ENCODE measurements at places on chromosomes 6 and 20.
A peak's percentile ranks its signal among the peaks of the same experiment; 100 is the strongest.

- DNase-seq = peak; percentile 76
These were observed 22.8 kb upstream of the TAF4 start for GRCh38 chr20:62088258-62089127.

DNA sequence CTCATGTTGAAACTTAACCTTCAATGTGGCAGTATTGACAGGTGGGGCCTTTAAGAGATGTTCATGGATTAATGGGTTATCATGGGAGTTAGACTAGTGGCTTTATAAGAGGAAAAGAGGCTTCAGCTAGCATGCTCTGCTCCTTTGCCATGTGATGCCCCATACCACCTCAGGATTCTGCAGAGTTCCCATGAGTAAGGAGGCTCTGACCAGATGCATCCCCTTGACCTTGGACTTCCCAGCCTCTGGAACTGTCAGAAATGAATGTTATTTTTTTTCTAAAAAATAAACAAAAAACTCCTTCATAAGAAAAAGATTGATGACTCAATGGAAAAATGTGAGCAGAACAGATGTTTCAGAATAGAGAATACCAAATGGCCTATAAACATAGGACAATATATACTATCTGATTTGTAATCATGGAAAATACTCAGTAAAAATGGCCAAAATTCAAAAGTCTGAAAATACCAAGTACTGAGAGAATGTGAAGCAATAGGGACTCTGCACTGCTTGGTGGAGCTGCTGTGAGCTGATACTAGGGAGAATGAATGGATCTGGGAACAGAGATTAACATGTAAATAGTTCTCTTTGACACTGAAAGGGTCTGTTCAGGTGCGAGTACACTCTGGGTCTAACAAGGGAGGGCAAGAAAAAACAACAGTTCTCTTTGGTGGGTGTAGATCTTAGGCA is 7.4 kb upstream of the TRIM39 start:
- no peak for DNase-seq

DNA sequence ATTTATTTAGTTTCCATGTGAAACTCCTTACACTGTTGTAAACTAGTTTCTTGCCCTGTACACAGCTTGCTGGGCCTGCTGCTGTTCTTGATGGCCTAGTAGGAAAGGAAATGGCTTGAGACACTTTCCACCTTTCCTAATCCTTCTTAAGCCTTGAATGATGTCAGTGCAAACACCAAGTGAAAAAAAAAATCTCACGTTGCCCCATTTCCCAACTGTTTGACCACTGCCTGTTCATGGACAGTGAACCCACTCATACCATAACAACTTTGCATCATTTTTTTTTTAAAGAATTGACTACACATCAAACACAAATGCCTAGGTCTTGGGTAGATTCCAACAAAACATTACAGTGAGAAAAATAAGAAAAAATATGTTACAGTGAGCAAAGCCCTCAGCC is 653.6 kb upstream of the FLRT3 start:
- DNase-seq = no peak

- no peak for DNase-seq
These were observed 13.0 kb upstream of the NRM start for GRCh38 chr6:30703821-30704220.

DNA sequence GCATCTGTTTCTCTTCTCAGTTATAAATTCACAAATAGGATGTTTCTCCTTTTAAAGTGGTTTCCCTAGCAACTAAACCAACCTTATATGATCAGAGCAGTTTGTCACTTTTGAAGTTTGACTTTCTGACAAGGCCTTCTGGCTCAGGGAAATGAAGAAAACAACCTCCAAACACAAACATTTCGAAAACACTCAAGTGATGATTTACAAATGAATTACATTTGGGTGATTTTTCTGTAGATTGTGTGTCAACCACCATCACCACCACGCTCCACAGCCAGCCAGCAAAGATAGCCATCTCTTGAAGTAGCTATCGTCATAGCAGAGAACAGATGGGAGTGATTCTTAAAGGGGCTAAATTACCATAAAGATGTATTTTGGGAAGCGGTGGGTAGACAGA is 16.5 kb upstream of the MLIP start:
- DNase-seq = no peak

DNA sequence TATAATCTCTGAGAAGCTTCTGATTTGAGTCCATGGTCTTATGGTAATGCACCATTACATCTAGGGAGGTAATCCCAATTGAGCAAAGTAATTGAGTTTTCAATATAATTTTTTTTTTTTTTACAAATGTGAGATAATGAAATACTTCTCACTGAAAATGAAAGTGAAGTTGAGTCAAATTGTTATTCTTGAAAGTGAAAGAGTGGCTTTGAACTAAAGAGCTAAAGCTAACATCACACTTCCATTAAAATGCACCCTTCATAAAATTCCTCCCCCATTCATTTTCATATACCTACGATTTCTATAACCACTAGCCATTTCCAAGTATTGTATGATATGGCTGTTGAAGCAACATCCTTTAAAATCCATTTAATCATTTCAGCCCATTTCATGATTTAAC is 149.1 kb upstream of the IMPG1 start:
- DNase-seq = no peak

GRCh38 chr6:108677894-108678293 is 117.2 kb downstream of the FOXO3 start:
- DNase-seq = no peak

DNA sequence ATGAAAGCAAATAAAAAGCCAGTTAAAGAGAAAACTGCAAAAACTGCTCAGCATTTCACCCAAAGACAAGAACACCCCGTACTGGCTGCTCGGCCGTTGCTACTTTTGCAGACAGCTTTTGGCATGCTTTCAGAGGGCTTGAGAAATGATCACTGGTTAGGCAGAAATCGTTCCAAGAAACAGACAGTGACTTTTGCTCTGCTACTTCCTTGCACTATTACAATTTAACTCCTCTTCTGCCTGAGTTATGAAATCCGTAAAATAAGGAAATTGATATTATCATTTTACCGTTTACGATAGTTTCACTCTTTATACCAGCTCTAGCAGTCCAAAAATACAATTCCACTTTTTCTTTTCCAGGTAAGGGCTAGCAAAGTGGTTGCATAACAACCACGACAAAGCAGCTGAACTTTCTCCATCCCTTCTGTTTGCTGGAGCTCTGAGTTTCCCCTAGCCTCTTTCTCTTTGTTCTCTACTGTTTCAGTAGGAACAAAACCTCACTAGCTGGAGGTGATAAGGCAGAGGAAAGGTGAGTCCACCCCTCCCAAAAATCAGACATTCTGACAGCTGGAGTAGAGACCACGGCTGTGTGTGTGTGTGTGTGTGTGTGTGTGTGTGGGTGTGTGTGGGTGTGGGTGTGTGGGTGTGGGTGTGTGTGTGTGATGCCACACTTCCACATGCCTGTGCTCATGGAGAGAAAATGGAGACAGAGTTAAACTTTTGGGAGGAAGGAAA is 191.8 kb upstream of the RREB1 start:
- DNase-seq = no peak

GRCh38 chr20:34415079-34415478 is 52.0 kb downstream of the ITCH start:
- no peak for DNase-seq

GRCh38 chr20:62646851-62647520 is 4.7 kb downstream of the SLCO4A1 start:
- no peak for DNase-seq

GRCh38 chr6:133806382-133807140 is 82.4 kb upstream of the TCF21 start:
- DNase-seq = peak; percentile 5

DNA sequence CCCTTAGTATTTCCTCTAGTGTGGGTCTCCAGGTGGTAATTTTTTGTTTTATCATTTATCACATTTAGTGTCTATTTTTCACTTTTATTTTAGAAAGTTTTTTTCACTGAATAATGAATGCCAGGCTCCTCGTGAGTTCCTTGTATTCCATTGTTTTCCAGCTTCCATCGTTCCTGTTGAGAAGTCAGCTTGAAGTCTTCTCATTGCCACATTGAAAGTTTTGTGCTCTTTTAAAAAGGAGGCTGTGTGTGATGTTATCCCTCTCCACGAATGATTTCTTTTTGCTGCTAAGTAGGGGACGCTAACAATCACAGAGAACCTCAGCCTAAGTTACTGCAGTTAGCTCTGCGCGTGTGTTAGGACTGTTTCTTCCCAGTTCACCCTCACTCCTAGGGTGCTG is 194.5 kb downstream of the TAF4 start:
- DNase-seq = no peak

DNA sequence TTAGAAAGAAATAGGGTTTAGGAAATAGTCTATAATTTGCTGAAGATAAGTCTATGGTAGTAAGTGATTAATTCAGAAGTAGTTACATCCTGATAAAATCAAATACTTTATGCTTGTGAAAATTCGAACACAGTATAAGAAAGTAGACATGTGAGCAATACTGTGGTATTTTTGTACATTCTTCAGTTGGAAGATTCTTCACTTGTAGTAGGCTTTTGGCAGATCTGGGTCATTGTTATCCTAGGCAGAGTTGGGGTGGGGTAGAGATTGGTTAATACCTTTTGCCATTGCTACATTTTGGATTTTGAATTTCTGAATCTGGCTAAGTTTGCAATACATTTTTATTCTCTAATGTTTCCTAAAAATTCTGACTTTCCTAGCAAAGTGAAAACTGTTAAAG is 197.5 kb downstream of the BCKDHB start:
- no peak for DNase-seq

GRCh38 chr6:75308250-75308988 is 23.8 kb upstream of the TMEM30A start:
- DNase-seq = no peak

GRCh38 chr6:161437851-161438250 is 164.0 kb upstream of the AGPAT4 start:
- DNase-seq = no peak

DNA sequence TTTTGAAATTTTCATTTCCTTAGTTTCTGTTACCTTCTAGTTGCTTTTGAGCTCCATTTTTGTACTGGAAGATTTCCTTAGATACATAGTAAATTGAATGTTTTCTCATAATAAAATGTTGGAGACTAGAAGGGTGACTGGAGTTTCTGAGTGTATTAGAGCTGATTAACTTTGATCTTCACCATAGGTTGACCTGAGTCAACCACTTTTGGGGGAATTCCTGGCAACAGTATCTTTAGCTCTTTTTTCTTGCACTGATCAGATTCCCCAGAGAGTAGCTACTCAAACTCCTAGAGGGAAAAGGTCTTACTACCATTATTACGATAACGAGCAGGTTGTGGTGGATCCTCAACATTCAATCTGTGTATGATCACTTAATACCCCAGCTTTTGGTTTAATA is 72.7 kb downstream of the KHDC1L start:
- DNase-seq = no peak

DNA sequence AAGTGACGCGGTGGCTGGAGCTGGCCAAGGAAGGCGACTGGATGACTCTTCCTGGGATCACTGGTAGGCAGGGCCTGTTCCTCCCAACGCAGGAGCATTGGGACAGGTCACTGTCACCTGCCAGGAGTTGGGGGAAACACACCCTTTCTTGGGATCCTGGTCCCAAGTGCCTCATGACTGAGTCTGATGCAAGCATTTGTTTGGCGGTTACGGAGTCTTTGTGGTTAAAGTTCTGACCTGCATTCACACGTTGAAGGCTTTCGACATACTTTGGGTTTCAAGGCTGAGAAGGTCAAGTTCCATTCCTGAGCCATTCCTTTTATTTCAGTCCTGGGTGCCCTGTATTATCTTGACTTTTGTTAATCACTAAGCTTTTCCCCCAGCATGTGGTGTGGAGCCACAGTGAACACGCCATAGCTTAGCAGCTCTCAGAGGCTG is 6.0 kb downstream of the PNLDC1 start:
- DNase-seq = no peak

DNA sequence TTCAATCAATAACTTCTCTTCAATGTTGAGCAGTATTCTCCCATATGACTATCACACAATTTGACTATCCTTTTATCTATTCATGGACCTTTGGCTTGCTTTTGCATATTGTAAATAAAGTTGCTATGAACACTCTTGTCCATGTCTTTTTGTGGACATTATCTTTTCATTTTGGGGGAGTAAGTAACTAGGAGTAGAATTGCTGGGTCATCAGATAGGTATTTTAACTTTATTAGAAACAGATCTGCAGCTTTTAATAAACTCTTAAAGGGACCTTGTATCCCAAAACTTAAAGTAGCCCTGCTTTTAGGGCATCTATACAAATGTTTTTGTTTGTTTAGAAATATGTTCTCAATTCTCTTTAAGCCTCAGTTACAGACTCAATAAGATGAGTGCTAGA is 614.2 kb upstream of the CITED2 start:
- DNase-seq = no peak

DNA sequence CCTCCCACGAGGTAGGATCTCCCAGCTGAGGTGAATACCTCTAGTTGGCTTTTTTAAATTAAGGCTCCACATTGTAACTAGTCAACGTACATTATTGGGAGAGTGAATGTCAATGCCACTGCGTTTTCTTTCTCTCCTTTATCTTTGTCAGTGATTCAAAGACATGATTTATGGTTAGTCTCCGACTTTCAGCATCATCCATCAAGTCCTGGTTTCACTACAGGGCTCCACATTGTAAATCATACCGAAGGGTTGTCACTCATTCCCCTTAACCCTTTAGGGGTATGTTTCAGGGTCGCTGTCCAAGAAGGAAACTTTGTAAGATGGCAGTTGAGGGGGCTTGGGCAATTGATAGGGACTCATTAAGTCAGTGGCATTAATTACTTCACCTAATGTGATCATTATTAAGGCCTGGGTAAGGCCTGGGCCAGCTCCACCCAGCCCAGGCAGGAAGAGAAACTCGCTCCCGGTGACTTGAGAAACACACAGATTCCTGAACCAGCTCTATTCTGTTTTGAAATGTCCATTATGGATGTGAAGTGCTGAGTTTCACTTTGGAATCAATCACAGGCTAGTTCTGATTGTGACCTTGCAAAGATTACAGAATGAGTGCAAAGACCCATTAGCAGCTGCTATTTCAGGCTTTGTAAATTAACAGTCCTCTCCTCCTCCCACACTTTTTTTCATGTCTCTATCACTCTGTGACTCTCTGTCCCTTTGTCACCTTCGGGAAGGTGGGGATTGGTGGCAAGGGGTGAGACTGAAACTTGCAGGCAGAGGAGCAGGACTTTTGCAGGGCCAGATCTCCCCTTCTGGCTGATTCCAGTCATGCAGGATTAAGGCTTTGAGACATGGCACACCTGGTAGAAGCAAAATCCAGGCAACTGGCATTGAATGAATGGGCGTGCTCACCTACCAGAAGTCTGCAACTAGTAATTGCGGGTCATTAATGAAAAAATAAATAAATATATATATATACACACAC is 222.4 kb downstream of the TSHZ2 start:
- DNase-seq = no peak

- DNase-seq = no peak
These were observed 84.0 kb downstream of the ESR1 start for GRCh38 chr6:151891524-151891923.

DNA sequence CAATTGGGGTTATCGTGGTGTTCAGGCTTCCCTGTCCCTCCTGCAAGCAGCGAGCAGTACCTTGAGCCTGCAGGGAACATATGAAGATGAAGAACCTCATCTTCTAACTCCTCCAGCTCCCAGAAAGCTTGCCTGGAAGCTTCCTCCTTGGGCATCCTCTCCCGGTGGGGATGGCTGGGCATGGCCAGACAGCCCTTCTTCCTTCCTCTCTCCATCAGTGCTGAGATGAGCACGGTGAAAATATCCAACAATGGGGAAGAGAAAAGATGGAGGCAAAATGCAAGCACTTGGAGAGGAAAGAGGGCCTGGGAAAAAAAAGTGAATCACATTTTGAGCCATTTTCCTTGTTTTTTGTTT is 107.7 kb upstream of the FOXA2 start:
- no peak for DNase-seq
